ENCODE measurements at places on chromosomes 16 and 17.

DNA sequence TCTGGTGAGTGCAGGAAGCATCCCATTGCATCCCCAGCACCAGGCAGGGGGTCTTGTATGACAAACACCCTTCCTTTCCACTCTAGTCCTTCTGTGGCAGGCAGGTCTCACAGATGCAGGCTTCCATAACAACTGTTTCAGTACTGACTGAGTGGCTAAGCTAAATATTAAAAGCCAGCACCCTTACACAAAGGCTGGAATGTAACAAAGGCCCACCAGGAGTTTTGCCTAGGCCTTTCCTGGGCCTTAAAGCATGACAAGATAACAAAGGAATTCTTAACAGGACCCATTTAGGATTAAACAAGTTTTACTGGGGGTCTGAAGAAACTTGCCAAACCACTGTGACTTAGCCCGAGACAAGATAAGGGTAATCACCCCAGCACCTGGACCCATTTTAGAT is 228.9 kb upstream of the RPL38 start:
- DNase-seq = no peak

DNA sequence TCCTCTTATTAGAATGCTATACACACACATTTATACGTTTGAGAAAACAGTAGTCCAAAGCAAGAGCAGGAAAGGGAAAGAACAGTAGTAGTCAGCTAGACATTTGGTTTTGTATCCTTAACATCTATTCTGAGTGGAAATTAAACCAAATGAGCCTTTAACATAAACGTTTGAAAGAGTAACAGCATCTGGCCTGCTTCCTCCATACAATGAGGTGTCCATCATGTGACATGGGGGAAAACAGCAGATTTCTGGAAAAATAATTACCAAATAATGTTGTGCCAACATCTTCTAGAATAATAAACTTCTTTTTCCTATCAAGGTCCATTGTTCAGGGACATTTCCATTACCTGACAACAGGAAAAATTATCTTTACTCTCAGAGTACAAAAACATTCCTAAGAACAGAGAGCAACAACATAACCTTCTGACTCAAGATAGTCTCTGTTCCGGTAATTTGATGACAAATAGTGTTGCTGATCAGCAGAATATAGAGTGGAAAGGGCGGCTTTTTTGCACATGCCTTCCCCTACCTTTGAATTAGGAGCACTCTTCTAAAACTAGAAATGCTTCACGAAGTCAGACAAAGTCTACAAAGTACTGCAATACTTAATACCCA is 20.2 kb downstream of the CYTH1 start:
- DNase-seq = no peak

GRCh38 chr17:61218438-61218837 is 181.2 kb upstream of the TBX2 start:
- no peak for DNase-seq

- peak; percentile 63 for DNase-seq
Measured at GRCh38 chr17:21019976-21020586, 22.7 kb downstream of the USP22 start.
